ENCODE measurements at places on chromosomes 3 and 15. TPM values are rescaled to one million over a fixed set of nuclear protein-coding genes. Genes with fewer than 3 reads are reported as not detected.

HCLS1 gene
- 34.3 TPM for total RNA-seq

CD200R1 gene
- not detected for total RNA-seq

EPHB3 gene
- not detected for total RNA-seq

DNASE1L3 gene
- total RNA-seq: not detected

TIMP4 gene
- 0.98 TPM for total RNA-seq

HHATL gene
- total RNA-seq: not detected

SKOR1 gene
- 0.10 TPM for total RNA-seq

DPPA2 gene
- total RNA-seq: not detected

ECE2 gene
- total RNA-seq: not detected

SLC28A1 gene
- total RNA-seq: not detected

SCN10A gene
- total RNA-seq: not detected

SQOR gene
- 60.1 TPM for total RNA-seq

XCR1 gene
- not detected for total RNA-seq

CASR gene
- under 0.01 TPM for total RNA-seq

KLHDC8B gene
- 35.9 TPM for total RNA-seq
